ENCODE measurements at places on chromosomes 1 and 21.
A peak's percentile ranks its signal among the peaks of the same experiment; 100 is the strongest.

- DNase-seq: no peak
Measured at GRCh38 chr1:235239851-235240250, 78.8 kb upstream of the RBM34 start.

- DNase-seq: peak; percentile 52
Measured at GRCh38 chr1:46133181-46133658, 791 bp upstream of the PIK3R3 start.

- DNase-seq: no peak
Measured at GRCh38 chr1:89064632-89065031, 376 bp downstream of the GBP1 start.

DNA sequence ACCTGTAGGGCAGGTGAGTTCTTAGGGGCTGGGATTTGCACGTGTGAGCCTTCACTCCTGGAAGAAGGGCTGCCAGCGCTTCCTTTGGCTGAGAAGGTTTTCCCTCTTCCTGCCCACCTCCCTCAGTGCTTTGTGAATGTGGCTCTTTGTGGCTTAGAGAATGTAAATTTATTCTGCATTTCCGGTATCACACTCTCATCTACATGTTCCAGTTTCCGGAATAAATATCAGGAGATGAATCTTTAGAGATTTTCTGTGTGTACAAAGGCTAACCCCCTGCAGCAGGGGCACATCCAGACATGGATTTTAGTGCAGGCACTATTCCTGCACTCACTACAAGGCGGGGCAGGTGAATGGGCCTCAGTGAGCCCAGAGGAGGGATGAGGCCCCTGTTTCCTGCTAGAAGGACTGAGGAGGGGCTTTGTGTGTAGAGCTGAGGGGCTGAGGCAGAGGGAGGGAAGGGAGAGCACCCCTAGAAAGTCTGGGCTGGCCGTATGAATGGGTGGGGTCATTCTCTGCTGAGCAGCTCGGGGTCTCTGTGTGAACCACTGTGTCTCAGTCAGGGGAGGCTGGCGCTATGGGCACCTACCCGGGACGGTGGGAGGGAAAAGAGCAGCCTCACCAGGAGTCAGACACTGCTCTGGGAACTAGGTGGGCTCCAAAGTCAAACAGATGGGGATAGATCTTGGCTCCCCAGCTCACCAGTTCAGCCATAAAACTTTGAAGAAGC lies 207.5 kb downstream of the MATN1 start:
- DNase-seq: no peak

DNA sequence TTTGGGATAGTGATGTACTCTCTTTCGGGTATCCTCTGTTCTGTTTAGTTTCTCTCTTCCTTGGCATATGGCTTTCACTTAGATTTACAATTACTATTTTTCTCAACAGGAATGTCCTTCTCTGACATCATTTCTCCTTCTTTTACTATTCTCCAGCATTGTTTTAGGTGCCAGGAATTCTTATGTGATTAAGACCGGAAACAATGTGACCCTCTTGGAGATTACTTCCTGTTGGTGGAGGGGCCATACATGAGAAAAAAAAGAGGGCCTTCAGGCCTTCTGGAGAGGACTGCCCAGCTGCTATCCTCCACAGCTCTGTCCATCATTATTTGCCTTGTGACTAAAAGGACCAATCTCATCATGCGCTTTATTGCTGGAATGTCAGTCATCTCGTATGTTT lies 50.4 kb upstream of the ADAMTS5 start:
- DNase-seq: no peak

GRCh38 chr1:27275696-27276095 lies 41.3 kb downstream of the WDTC1 start:
- no peak for DNase-seq

DNA sequence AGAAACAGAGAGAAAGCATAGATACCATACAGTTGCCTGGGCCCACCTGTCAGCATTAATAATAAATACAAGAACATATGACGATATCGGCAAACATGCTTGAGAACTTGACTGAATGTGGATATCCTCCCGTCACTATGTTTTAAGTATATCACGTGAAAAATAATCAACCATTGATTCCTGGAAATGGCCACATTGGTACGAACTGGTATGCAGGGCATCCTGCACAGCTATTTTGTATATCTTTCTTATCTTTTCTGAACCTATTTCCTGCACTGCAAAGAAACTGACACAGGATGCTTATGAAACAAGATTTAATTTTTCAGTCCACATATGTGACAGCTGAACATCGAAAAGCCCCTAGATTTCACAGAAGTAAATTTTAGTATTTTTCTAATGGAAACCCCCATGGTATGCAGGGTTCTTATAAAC lies 22.8 kb upstream of the RGS1 start:
- no peak for DNase-seq

DNA sequence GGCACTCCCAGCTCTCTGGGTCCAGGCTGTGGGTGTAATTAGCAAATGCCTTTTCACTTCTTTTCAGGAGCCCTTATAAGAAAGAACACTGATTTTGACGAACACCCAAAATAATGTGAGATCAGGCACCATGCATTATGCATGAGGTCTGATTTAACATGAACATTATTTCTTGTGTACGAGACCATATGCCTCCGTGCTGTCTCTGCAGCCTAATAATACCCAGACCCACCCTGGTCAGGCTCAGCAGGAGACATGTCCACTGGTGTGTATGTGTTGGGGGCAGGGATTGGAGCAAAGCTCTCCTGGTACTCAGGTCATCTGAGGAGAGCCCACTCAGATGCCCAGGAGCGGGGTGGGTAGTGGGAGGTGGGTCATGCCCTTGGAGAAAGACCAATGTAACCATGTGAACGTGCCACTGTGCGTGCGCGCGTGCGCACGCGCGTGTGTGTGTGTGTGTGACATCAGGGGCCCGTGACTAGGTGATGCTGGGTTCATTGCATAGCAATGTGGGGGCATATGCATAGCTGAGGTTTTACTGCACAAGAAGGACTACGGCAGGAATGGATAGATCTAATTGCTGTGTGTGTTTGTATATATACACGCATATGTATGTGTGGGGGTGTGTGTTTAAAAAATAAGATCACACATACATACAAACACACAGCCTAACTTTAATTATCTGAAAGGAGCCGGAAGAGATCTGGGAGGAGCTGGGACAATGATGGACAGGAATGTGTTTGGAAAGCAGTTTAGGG lies 7.1 kb downstream of the POU3F1 start:
- DNase-seq: no peak

DNA sequence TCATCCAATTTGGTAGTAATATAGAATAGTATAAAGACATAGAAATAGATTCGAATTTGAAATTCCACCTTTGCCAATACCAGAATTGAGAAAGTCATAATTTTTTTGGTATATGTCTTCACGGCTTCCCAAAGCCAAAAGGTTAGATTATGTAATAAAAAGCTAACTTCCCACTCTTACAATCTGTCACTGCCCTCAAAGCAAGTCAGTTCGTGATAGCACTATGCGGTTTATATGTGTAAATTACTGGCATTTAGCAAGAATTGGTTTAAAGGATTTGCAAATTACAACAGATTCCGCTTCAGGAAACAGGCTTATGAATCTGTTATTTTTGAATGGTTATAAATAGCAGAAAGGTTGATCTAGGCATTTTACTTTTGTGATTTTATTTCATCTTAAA lies 679.4 kb upstream of the ADGRL2 start:
- DNase-seq: no peak

DNA sequence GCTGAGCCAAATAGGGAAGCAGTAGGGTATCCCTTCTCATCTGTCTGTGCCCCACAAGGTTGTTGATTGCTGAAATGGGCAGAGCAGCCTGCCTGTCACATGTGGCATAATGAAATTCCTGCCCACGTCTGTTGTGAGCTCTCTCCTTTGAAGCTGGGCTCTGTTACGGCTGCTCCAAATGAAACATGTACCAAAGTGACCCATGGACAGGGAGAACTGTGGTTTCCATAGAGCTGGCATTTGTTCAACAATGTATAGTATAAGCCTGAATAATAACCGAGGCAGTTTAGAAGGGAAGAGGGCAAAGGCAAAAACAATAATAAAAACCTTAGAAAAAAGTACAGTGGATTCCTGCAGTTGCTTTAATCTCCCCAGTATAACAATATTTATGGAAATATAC lies 149.7 kb downstream of the LYPLAL1 start:
- no peak for DNase-seq

DNA sequence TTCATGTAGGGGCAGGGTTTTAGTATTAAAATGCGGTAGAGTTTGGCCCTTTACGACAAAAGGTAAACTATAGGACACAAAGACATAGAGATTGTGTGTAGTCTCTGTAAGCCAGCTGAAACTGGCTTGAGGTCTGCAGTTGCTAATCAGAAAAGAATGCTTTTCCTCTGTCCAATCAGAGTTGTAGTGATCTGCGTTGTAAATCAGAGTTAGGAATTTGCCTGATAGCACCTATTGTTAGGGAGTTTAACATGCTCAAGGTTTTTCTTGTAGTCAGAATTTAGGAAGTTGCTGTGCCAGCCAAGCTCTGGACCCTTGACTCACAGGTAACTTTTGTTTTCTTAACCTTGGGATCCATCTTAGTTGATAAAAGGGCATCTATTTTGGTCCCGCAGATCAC lies 61.2 kb upstream of the VTCN1 start:
- no peak for DNase-seq

DNA sequence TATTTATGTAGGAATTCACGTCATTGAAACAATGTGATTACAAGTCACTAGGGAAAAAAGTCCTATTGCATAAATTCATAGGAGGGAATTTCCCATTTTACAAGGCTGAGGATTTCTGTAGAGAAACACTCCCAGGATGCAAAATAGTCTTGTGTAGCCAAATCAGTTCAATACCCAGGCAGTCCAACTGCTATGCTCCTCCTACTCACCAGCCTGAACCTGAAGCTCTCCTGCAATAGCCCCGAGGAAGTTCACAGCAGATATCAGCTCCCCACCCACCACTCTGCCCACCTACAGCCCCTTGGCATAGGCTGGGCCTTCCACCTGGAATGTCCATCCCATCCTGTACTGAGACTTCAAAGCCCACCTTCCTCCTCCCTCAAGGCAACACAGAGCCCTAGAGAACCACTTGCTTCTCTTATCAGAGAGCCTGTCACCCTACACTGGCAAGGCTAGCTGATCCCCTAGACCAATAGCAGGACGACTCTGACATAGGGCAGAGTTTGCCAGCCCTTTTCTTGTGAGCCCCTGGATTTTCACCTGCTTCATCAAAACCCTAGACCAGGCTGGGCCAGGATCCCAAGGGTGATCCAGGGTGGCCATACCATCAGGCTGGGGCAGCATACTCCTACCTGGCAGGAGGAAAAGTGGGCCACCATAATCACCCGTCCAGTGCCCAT lies 1.5 kb downstream of the LSS start:
- DNase-seq: no peak

DNA sequence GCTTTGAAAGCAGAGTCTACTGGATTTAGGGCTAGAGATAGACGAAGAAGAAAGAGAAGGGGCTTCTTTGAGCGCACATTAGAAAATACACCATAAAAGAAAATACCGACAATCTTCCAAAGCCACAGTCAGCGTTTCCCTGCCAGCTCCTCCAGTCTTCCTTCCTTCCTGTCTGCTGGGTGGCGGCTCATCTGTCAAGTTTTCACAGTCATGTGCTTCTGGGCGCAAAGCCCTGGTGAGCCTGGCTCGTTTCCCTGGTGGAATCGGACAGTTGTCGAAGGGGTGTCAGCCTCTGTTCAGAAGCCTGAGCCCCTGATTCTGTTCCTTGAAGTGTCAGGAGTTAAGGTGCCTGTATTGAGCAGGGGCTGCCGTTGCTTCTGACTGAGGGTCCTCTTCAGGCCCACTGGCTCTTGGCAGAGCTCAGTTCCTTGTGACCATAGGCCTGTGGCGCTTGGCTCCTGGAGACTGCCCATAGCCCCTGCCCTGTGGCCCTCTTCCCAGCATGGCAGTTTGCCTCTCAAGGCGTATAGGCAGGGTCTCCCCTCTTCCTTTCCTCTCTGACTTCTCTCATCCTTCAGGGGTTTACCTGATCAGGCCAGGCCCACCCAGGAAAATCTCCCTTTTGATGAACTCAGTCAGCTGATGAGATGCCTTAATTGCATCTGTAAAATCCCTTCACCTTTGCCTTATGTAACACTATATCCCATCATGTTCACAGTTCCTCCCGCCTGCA lies 58.6 kb downstream of the ADARB1 start:
- no peak for DNase-seq

DNA sequence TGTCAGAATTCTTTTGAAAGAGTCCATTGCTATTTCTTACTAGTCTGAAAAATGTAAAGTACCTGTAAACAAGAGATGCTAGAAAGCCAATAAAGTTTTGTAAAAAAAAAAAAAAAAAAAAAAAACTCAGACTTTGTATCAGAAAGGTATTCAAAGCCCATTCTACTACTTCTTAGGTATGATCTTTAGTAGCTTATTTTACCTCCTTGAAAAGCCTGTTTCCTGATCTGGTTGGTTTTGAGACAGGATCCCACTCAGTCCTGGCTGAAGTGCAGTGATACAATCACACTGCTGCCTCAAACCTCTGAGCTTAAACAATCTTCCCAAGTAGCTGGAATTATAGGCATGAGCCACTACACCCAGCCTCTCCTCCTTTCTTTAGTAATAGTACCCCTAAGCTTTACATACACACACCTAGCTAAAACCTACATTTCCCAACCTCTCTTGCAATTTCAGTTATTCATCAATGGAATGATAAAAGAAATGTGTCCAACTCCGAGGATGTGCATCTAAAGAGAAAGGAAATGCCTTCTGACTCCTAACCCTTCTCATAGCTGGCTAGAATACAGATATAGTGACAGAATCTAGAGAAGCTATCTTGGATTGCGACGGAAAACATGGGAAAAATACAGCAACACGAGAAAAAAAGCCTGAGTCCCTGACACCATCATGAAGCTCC lies 30.6 kb downstream of the EPS15 start:
- no peak for DNase-seq

- DNase-seq: no peak
Measured at GRCh38 chr1:70142075-70142474, 63.3 kb downstream of the LRRC40 start.

GRCh38 chr1:32981003-32981901 lies 16.6 kb upstream of the RNF19B start:
- no peak for DNase-seq

- no peak for DNase-seq
Measured at GRCh38 chr1:155649676-155650075, 38.9 kb downstream of the YY1AP1 start.

DNA sequence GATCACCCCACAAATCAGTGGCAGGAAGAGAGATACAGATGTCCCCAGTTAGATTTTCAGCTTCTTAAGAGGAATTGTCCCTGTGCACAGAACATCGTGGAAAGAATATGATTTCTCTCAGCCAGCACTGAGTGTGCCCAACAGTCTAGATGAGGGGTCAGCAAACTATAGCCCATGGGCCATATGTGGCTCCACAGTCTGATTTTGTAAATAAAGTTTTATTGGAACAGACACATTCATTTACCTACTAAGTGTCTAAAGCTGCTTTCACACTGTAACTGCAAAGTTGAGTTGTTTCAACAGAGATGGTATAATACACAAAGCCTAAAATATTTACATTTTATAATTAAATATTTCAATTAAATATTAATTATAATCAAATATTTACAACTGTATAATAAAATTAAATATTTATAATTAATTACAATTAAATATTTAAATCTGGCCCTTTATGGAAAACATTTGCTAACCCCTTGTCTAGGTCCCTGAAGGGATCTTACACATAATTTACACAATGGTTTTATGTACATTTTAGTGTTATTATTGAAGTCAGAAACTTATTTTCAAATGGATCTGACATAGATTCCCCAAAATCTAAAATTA lies 407.6 kb downstream of the PTPRU start:
- DNase-seq: no peak

Measured in D721Med (cell line).